K562 (cell line): ENCODE measurements at places on chromosomes 3 and 15. TPM values are rescaled to one million over a fixed set of nuclear protein-coding genes. Genes with fewer than 3 reads are reported as not detected.
A peak's percentile ranks its signal among the peaks of the same experiment; 100 is the strongest.

The TPRG1 gene
- polyA plus RNA-seq = 0.01 TPM in 1 of 2 replicates, not detected in the other

The BFSP2 gene
- not detected in 2 replicates for polyA plus RNA-seq

The CLEC3B gene
- polyA plus RNA-seq = not detected in 2 replicates

The CHRM5 gene
- not detected in 2 replicates for polyA plus RNA-seq

The ONECUT1 gene
- polyA plus RNA-seq = not detected in 2 replicates

The MCF2L2 gene
- polyA plus RNA-seq = 3.9 and 4.2 TPM in 2 replicates

DNA sequence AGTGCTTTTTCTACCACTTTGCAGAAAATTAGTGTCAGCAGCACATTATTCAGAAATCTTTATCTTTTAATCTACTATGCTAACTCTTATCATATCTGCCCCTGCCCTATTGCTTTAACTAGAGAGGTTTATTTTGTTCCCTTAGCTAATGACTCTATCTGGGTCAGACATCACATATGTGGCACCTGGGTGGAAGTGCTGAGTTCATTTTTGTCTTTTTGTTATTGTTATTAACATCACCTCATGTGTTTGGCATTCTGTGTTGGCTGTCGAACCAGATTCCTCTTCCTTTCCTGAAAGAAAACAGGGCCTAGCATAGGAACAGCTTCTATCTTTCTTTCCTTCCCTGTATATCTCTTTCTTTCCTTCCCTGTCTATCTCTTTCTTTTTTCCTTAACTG lies 100.7 kb downstream of the RBMS3 start:
- DNase-seq = no peak

DNA sequence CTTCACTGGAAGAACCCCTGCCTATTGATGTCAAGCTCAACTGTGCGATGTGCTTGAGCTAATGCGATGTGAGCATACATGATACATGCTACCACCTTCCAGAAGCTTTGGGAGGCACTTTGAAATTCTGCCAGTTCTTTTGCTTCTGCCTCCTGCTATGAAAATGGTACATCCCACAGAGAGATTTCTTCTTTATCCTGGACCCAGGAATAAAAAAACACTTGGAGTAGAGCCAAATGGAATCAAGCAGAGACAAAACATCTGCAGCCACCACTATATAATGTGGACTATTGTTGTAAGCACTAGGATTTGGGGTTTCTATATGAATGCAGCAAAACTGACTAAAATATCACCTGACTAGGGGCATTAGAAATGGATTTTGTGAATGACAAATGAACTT lies 119.9 kb upstream of the GAP43 start:
- DNase-seq = no peak

GRCh38 chr3:9311228-9311627 lies 51.6 kb upstream of the THUMPD3 start:
- DNase-seq = no peak

DNA sequence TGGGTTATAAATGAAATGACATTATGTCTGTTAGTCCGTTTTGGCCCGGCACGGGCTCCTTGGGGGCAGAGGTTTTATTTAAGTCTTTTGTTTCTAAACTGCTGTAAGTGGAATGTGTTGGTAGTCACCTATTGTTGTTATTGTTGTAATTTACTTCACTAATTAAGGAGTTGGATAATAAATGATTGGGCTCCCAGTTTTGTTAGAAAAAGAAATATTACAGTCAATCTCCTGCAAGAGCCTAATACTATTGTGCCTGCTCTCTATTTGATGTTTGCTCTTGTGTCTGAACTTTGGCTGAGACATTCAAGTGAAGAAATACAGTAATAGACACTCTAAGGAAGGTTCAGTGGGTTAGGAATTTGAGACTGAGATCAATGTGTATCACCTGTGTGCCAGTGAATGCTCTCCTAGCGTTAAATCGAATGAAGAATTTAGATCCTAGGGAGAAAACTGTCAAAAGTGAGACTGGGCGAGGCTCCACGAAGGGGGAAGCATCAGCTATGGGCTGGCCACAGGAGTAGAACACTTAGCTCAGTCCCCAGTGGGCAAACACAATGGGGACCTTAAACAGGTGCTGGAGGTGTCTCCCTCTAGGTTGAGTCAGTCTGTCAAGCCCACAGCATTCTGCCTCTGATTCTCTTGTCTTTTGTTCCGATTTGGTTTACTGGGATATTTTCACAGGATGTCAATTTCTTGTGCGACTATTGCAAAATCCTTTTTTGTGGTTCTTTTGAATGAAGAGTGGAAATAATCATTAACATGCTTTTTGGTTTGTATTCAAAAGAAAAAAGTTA lies 1.2 kb downstream of the ROBO2 start:
- no peak for DNase-seq

DNA sequence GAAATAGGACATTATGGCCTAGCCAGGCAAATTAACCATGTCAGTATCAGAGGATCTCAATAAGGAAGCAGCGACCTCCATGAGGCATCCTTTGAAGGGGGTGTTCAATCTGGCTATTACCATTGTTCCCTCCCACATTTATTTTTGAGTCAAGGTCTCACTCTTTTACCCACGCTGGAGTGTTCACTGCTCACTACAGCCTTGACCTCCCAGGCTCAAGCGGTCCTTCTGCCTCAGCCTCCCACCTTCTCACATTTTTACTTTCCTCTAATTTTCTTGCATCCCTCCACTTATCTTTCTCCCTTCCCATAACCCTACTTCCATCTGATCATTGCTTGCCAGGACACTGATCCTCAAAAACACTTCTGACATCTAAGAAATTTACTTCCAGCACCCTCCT lies 654.0 kb upstream of the NR2F2 start:
- no peak for DNase-seq

GRCh38 chr3:9416139-9416780 lies 18.8 kb downstream of the SETD5 start:
- DNase-seq = no peak

GRCh38 chr15:56739964-56740640 lies 6.8 kb upstream of the ZNF280D start:
- peak; percentile 35 for DNase-seq

DNA sequence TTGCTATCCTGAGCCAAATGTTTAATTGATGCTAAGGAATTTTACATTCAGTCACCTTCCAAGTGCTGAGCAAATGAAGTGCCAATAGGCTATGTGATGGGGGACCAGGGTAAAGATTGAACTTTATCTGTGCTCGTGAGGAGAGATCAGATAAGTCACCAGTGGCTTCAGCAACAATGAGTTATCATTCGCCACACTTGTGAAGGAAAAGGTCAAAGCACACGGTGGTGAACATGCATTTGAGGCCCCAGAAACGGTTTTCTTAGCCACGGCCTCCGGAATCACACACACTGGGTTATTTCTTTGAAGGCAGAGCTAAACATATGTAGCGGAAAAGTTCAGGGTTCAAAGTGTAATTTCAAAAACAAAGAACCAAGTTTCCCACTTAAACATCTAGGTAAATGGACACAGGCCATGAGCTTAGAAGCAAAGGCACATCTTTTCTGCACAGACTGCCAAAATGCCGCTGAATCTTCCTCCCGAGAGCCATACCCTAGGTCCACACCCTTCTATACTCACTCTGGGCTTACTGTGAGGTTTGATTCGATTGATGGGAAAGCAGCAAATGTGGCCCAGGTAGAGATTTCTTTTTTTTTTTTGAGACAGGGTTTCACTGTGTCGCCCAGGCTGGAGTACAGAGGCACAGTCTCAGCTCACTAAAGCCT lies 268.5 kb downstream of the SHQ1 start:
- peak; percentile 18 for DNase-seq

DNA sequence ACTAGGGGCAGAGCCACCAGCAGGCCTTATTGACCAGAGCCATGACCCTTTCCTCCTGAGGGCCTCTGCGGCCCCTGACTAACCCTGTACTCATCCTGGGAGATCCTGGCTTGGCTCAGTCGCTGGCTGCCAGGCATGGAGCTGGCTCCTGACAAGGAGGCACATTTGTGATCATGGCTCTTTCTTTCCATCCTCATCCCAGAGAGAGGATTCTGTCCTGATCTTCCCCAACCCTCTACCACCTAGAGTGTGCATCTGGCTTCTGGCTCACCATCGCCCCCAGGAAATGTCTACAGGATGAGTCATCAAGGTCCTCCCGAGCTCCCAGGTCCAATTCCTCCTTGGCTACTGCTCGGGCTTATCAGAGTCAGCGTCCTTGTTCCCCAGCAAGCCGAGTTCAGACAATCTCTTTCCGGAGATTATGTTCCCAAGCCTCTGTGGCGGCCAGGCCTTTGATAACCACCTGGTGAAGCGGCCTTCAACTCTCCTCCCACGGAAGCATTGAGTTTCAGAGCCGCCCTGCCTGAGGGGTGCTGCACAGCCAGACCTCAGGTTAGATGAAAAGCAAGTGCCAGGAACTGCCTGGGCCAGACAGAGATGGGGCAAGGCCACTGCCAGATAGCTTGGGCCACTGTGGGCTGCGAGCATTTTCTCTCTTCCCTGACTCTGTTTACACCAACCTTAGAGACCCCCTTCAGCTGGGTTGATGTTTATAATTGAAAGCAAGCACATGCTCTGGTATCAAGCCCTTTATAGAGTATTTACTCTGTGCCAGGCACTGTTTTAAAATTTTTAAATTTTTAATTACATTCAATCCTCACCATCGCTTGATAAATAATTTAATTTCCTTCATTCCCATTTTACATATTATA lies 44.3 kb upstream of the MRPS22 start:
- peak; percentile 93 for DNase-seq

DNA sequence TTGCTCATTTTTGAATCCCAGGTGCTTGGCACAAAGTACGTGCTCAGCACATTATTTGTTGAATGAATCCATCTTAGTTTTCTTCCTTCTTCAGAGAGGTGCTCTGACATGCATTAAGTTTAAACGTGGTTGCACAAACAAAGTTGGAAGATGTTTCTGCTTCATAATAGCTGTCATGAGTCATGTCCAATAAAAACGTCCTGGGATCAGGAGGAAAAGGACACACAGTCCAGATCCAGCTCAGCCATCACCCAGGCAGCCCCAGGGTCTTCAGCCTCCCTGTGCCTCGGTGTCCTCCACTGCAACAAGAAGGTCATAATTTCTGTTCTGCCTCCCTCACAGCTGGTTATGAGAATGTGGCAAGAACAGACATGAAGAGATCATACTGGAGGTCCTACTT lies 55.4 kb downstream of the CCNL1 start:
- DNase-seq = no peak

DNA sequence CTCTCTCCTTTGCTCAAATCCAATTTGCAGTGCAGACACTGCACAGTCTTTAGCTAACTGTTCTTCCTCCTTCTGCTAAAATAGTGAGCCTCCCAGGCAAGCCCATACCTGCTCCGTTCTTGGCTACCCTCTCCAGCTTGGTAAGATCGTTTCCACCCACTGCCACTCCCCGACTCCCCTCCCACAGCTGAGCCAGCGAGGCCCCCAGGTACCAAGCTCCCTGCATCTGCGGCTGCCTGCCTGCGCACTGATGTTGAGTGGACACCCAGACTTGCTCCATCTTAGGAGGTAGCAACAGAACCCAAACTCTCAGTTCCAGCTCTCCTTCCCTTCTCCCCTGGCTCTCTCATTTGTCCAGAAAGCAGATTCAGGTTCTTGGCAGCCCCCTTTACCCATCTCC lies 7.9 kb upstream of the TNK2 start:
- no peak for DNase-seq
